ENCODE measurements at places on chromosomes 5 and 9.

DNA sequence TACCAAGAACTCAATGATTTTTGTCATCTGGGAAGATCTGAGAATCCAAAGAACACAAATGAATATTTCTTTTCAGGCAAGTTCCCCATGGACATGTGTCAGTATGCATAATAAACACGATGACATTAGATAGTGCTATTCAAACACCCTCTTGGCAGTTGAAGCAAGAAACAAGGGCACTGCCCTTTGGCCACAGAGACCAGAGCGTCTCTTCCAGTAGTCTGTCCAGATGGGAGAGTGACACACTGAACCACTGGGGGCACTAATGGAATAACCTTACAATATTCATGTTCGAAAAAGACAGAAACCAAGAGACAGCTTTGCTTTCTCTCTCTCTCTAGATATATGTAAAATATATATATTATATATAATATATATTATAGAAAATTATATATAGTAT, 301.9 kb downstream of the CTNND2 start:
- DNase-seq, result no peak

GRCh38 chr9:121772600-121773285, 121.3 kb downstream of the DAB2IP start:
- no peak for DNase-seq

DNA sequence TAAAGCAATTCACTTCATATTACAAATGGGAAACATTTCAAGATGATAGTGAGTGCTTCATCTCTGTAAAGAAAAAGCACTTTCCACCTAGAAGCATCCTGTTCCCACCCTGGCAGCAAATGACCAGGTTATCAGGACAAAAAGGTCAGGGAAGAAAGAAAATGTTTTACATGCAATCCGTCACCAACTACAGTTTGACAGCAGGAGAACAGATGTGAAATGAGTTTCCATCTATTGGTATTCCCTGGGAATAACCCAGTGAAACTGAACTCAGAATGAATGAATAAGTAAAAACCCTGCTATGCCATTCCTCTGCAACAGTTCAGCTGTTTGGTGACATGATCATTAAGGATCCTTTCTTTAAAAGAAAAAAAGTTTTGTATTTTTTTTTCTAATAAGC, 67.6 kb downstream of the HTR1A start:
- no peak for DNase-seq

- no peak for DNase-seq
These were observed 13.0 kb downstream of the F2RL2 start for GRCh38 chr5:76610196-76610595.

DNA sequence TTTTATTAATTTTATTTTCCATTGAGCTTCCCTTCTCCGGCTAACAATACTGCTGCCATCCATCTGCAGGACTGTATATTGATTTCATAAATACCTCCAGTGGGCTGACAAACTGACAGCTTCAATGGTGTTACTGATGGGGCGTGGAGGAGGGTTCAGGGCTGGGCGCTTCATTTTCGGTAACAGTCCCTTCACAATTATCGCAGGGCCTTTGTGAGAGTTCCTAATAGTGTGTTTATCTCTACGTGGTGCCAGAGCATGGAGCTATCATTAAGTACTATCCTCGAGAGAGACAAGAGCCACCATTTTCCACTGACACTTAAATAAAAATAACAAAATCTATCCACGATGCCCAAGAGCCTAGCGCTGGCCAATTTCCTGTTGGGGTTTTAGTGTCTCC, 307.0 kb upstream of the PANK3 start:
- no peak for DNase-seq

GRCh38 chr9:91757782-91758181, 192.2 kb downstream of the ROR2 start:
- no peak for DNase-seq

GRCh38 chr5:150609843-150610584, 30.4 kb upstream of the SYNPO start:
- no peak for DNase-seq

DNA sequence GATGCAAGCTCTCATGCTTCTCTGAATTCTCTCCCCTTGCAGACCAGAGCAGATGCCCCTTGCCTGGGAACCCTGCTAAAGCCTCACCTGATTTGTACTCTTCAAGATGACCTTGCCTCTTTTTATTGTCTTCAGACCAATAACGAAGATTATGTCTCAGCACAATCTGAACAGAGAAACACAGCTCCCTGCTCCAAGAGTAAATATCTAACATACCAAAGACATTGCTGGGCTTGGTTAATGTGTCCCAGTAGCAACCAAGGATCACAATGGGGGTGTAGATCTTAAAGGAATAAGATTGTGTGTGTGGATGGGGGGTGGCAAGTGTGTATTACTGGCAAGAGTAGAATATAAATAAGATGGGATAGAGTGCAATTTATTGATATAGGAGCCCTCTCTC, 67.6 kb upstream of the LHFPL2 start:
- no peak for DNase-seq

DNA sequence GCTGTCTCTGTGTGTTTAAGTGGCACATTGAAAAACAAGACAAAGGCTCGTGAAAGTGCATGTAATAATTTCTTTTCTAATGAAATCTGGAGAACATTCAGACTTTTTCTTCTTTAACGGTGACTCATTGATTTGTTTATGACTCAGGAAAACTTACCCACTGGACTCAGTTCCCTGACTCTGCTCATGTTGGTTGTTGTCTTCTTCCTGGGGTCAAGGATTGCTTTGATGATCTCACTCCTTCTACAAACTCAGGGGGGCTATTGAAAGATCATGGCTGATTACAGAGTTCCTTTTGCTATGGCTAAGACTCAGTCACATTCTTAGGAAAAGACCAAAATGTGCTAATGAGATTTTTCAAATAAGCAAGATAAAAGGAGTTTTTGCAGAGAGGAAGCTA, 141.1 kb upstream of the DAP start:
- no peak for DNase-seq

DNA sequence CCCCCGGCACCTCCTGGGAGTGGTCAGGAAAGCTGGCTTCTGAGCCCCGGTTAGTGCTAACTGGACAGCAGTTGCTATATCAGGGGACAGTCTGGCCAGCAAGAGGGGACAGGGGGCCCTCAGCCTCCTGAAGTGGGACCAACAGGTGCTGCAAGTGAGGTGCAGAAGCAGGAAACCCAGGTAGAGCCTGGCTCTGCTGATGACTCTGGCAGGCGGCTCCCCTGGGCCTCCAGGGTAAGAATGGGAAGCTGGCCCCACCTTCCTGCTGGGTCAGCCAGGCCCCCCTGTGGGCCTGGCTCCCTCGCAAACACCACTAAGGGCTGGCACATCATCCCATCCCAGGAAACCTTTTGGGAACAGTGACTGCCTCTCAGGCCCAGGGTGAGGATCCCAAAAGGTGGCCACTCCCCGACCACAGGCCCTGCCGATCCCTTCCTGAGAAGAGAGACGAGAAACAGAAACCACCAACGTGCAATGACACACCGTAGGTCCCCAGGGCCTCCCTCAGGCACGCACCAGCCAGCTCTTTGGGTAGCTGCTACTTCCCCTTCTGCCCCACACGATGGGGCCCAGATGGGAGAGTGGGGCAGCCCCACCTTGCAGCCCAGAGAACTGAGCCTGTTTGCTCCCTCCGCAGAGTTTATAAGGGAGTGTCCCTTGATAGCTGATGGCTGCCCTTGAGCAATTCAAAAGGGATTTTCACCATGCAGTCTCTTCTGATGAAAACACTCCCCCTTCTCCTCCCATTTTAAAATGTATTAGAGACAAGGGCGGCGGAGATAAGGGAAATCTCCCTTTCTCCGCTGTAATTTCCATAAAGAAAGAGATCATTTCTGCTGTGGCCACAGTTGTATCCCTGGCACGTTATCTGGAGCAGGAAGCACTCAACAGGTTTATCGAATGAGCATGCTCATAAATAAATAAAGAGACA, 76.8 kb downstream of the STK10 start:
- peak; percentile 56 for DNase-seq

All from stimulated activated CD8-positive, alpha-beta memory T cell treated with anti-CD3 and anti-CD28 coated beads, Interleukin-15, amount 100 ng/mL, for 4 hours (primary cell).